ENCODE measurements at places on chromosomes 16 and 17. TPM values are rescaled to one million over a fixed set of nuclear protein-coding genes. Genes with fewer than 3 reads are reported as not detected.

DNA sequence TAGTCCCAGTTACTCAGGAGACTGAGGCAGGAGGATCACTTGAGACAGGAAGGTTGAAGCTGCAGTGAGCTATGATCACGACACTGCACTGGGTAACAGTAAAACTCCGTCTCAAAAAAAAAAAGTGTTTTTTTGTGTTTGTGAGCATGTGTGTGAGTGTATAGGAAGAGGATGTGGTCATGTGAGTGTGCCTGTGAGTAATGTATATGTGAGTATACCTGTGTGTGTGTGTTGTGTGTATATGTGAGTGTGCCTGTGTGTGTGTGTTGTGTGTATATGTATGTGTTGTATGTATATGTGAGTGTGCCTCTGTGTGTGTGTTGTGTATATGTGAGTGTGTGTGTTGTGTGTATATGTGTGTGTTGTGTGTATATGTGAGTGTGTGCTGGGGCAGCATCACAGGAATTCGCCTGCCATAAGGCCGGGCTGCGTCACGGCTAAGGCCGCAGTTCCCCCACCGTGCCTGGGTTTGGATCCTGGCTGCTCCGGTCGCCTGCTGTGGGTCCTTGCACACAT, 21.4 kb upstream of the NPTX1 start:
- DNase-seq = no peak

GRCh38 chr16:19578378-19578971, 23.0 kb downstream of the VPS35L start:
- no peak for DNase-seq

Gene DNAAF1
- 1.4 TPM for total RNA-seq

GRCh38 chr16:25092441-25092840, 19.1 kb upstream of the LCMT1 start:
- no peak for DNase-seq

DNA sequence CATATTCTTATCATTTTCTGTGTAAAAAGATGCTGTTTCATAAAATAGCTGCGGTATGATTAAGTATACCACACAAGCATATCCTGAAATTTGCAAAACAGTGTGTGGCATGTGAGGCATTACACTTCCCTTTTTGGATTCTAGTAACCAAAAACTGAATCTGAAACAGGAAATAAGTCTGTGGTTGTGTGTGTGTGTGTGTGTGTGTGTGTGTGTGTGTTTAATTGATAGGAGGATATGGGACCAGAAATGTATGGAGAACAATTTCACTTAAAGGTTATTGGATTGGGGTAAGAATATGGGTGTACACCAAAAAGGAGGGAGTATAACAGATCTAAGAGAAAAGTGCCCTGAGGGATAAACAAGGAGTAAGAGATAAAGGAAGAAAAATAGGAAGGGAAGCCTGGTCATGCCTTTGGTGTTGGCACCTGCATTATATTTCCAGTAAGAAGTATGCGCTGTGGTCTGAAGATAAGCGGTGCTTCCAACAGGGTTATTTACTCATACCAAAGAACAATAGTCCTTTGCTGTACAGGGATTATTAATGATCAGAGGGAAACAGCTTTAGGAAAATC, 4.0 kb downstream of the LYRM1 start:
- DNase-seq = no peak

Gene TAF15
- total RNA-seq = 183 TPM

GRCh38 chr16:81460075-81460474, 15.5 kb downstream of the CMIP start:
- no peak for DNase-seq

Gene RCVRN
- total RNA-seq = 1.0 TPM

- no peak for DNase-seq
Measured at GRCh38 chr17:34051046-34051445, 204.0 kb upstream of the CCL2 start.

Gene RAB40B
- total RNA-seq = 30.3 TPM

GRCh38 chr17:30347488-30347887, 13.6 kb upstream of the TMIGD1 start:
- no peak for DNase-seq

DNA sequence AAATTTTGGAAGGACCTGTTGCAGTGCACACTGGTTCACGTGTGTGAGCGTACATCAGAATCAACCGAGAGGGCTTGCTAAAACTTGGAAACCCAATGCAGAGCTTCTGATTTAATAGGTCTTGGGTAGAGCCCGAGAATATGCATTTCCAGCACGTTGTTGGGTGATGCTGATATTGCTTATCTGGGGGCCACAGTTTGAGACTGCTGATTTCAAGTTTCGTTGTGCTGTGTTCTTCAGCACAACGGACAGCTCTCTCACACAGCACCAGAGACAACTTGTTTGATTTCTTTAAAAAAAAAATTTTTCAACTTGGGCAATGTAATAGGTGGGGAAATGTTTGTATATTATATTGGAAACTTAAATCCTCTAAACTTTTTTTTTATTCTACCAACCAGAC, 9.4 kb downstream of the OR4D2 start:
- DNase-seq = no peak

- no peak for DNase-seq
Measured at GRCh38 chr16:10128397-10129258, 53.6 kb downstream of the GRIN2A start.
